ENCODE measurements at places on chromosomes 4 and X. TPM values are rescaled to one million over a fixed set of nuclear protein-coding genes. Genes with fewer than 3 reads are reported as not detected.
A peak's percentile ranks its signal among the peaks of the same experiment; 100 is the strongest.

The CXCL3 gene
- polyA plus RNA-seq: 2.5 TPM

The DHRSX gene
- polyA plus RNA-seq: 18.4 TPM

DNA sequence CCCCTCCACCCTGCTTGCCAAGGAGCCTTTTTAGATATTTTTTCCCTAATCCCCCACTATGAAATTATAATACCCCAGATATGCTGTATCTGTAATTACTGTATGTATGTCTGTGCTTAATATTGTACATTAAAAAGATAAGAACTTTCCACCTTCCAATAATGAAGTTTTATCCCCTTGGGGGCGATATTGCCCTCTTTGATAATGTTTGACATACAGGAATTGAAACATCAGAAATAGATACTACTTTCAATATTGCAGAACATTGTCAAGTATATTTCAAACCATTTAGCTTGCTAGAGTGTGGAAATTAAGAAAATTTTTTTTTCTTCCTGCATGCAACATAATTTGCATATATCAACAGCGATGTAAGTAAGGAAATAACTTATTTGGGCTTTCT lies 58.9 kb downstream of the NAF1 start:
- no peaks in the 10 kb centered on the region for H3K36me3 ChIP-seq
- no peaks in the 10 kb centered on the region for H3K4me1 ChIP-seq
- H3K4me3 ChIP-seq: no peak overlapping the region
- no peaks in the 10 kb centered on the region for H3K27me3 ChIP-seq
- DNase-seq: no peak

DNA sequence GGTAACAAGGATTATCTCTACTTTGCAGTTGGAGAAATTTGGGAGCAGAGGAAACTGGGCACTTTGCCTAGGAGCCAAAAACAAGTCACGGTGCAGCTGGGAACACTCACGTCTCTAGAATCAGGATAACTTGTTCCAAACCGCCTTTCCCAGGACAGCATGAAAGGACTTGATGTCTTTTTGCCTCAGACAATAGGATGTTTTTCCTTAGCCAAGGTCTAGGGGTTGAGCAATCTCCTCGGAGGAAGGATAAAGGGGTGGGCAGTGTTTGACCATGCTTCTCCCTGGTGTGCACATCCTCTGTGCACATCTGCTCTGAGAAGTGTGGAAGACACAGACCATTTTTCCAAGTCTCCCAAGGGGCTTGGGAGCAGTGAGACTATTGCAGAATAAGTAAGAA lies 1.7 kb upstream of the SPARCL1 start:
- H3K27me3 ChIP-seq: no peaks in the 10 kb centered on the region
- H3K27ac ChIP-seq: no peak overlapping the region
- H3K36me3 ChIP-seq: no peaks in the 10 kb centered on the region
- H3K4me1 ChIP-seq: no peaks in the 10 kb centered on the region

DNA sequence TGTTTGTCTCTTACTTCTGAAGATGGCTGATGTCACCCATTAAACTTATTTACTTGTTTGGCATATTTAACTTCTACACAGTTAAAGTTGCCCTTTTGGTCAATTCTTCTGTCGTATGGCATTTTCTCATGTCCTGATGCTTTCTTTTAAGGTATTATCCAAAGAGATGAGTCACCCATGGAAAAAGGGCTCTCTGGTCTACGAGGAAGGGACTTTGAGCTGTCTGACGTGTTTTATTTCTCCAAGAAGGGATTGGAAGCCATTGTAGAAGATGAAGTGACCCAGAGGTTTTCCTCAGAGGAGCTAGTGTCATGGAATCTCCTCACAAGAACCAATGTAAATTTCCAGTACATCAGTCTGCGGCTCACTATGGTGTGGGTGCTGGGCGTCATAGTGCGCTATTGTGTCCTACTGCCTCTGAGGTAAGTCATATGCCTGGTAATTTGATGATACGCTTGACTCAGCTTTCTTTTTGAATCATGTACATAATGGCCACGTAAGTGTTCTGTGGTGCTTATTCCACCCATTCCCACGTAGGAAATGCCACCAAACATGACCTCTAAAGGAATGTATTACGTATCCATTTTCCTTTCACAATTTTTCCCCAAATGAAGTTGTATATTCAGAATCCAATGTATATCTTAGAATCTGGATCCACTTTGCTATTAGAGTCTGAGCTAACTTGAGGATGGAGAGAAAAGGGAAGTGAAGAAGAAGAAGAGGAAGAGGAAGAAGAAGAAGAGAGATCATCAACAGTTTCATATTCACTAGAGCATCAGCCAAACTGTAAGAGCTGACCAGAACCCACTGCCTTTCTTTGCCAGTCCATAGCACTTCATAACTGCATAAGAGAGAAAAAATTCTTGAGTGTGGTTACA lies 45.7 kb downstream of the GPAT3 start:
- H3K27me3 ChIP-seq: no peaks in the 10 kb centered on the region
- H3K4me1 ChIP-seq: peaks cover 22% of the 10 kb centered on the region
- H3K27ac ChIP-seq: peak overlapping the region; percentile 58
- peak; percentile 62 for DNase-seq
- peaks cover 19% of the 10 kb centered on the region for H3K36me3 ChIP-seq
- no peak overlapping the region for H3K4me3 ChIP-seq

- no peak overlapping the region for H3K27ac ChIP-seq
- H3K36me3 ChIP-seq: no peaks in the 10 kb centered on the region
- no peak for DNase-seq
Measured at GRCh38 chrX:134407065-134407376, 52.9 kb upstream of the HPRT1 start.

DNA sequence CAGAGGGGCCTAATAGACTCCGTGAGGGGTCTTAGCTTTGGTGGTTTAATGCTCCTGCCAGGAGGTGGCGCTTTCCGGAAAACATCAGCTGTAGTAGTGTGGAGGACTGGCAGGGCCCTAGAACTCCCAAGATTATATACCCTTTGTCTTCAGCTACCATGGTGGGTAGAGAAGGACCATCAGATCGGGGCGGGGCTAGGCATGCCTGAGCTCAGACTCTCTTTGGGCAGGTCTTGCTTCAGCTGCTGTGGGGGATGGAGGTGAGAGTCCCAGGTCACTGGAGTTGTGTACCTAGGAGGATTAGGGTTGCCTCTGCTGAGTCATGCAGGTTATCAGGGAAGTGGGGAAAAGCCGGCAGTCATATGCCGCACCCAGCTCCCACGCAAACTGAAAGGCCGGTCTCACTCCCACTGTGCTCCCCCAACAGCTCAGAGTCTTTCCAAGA lies 63.0 kb upstream of the AGA start:
- no peak overlapping the region for H3K27ac ChIP-seq
- H3K4me3 ChIP-seq: no peak overlapping the region
- DNase-seq: no peak
- H3K36me3 ChIP-seq: no peaks in the 10 kb centered on the region
- no peaks in the 10 kb centered on the region for H3K27me3 ChIP-seq

- H3K4me1 ChIP-seq: no peaks in the 10 kb centered on the region
- no peak overlapping the region for H3K4me3 ChIP-seq
- H3K36me3 ChIP-seq: no peaks in the 10 kb centered on the region
- H3K27me3 ChIP-seq: no peaks in the 10 kb centered on the region
Measured at GRCh38 chr4:43816116-43816515, 632.5 kb downstream of the KCTD8 start.
